Smooth muscle cell of the pulmonary artery (primary cell): ENCODE measurements at places on chromosomes 11 and 22. TPM values are rescaled to one million over a fixed set of nuclear protein-coding genes. Genes with fewer than 3 reads are reported as not detected.

DNAJB7 gene
- not detected in 2 replicates for total RNA-seq

ATL3 gene
- 110 and 158 TPM in 2 replicates for total RNA-seq

APLNR gene
- total RNA-seq, result 0.03 and 0.39 TPM in 2 replicates

TPBGL gene
- under 0.01 TPM in 1 of 2 replicates, not detected in the other for total RNA-seq

PITPNM1 gene
- total RNA-seq, result 26.5 and 36.7 TPM in 2 replicates

MCHR1 gene
- 2.7 and 3.7 TPM in 2 replicates for total RNA-seq

RTN4RL2 gene
- 0.13 TPM in 1 of 2 replicates, not detected in the other for total RNA-seq

DGCR8 gene
- total RNA-seq, result 27.7 and 38.1 TPM in 2 replicates

MAJIN gene
- total RNA-seq, result not detected in 2 replicates

MYOD1 gene
- not detected in 2 replicates for total RNA-seq

OR51E1 gene
- total RNA-seq, result 0.03 TPM in 1 of 2 replicates, not detected in the other

XKR3 gene
- total RNA-seq, result not detected in 2 replicates

PLA2G6 gene
- total RNA-seq, result 18.1 and 19.7 TPM in 2 replicates

CPSF7 gene
- 22.3 and 25.6 TPM in 2 replicates for total RNA-seq

EIF3M gene
- total RNA-seq, result 270 and 280 TPM in 2 replicates

DGCR6L gene
- 29.6 and 32.6 TPM in 2 replicates for total RNA-seq

SLC25A18 gene
- not detected in 2 replicates for total RNA-seq

OR8A1 gene
- total RNA-seq, result not detected in 2 replicates

BUD13 gene
- total RNA-seq, result 7.7 and 8.9 TPM in 2 replicates

OR52M1 gene
- total RNA-seq, result not detected in 2 replicates

MFRP gene
- not detected in 2 replicates for total RNA-seq

CNTF gene
- 1.8 and 1.9 TPM in 2 replicates for total RNA-seq

PDGFB gene
- 0.33 and 0.40 TPM in 2 replicates for total RNA-seq

RELT gene
- total RNA-seq, result 5.1 TPM in 2 replicates

APOL4 gene
- 0.07 and 0.39 TPM in 2 replicates for total RNA-seq

FREY1 gene
- 1.5 and 1.6 TPM in 2 replicates for total RNA-seq

OR8J1 gene
- total RNA-seq, result not detected in 2 replicates

CRYBB2 gene
- not detected in 2 replicates for total RNA-seq

HTR3A gene
- total RNA-seq, result not detected in 2 replicates

MS4A1 gene
- not detected in 2 replicates for total RNA-seq

OR52E6 gene
- not detected in 2 replicates for total RNA-seq

GRAP2 gene
- not detected in 2 replicates for total RNA-seq

OVOL1 gene
- total RNA-seq, result not detected in 2 replicates

INTS4 gene
- total RNA-seq, result 27.2 and 29.4 TPM in 2 replicates

NRIP3 gene
- total RNA-seq, result 6.8 and 12.7 TPM in 2 replicates

OR52N4 gene
- not detected in 2 replicates for total RNA-seq

MAPK8IP2 gene
- 0.03 and 0.07 TPM in 2 replicates for total RNA-seq

FAM180B gene
- total RNA-seq, result not detected in 2 replicates

TMEM9B gene
- total RNA-seq, result 44.3 and 49.7 TPM in 2 replicates

OR4A5 gene
- total RNA-seq, result not detected in 2 replicates

ARAP1 gene
- total RNA-seq, result 138 and 160 TPM in 2 replicates

LAYN gene
- total RNA-seq, result 21.2 and 35.2 TPM in 2 replicates

SC5D gene
- 54.4 and 66.0 TPM in 2 replicates for total RNA-seq

SYCE3 gene
- total RNA-seq, result not detected in 2 replicates

LARGE2 gene
- not detected in 2 replicates for total RNA-seq

LDHAL6A gene
- not detected in 2 replicates for total RNA-seq

TMEM191C gene
- total RNA-seq, result 0.36 and 1.1 TPM in 2 replicates

ABCC8 gene
- total RNA-seq, result not detected in 2 replicates

LUZP2 gene
- 0.07 and 0.26 TPM in 2 replicates for total RNA-seq

THRSP gene
- total RNA-seq, result not detected in 2 replicates

A4GALT gene
- total RNA-seq, result 13.0 and 41.2 TPM in 2 replicates

TMEM109 gene
- 43.2 and 44.7 TPM in 2 replicates for total RNA-seq

CATSPERZ gene
- not detected in 2 replicates for total RNA-seq

PDE3B gene
- 1.4 and 2.8 TPM in 2 replicates for total RNA-seq

SDHAF2 gene
- 28.7 and 40.9 TPM in 2 replicates for total RNA-seq
